Muscle of leg (tissue), 16 donors: ENCODE measurements at places on chromosomes 3 and 15. TPM values are rescaled to one million over a fixed set of nuclear protein-coding genes. Genes with fewer than 3 reads are reported as not detected.

GRCh38 chr15:100125401-100126191 is 216.2 kb downstream of the ADAMTS17 start:
- peak; percentile 97 for DNase-seq

DNA sequence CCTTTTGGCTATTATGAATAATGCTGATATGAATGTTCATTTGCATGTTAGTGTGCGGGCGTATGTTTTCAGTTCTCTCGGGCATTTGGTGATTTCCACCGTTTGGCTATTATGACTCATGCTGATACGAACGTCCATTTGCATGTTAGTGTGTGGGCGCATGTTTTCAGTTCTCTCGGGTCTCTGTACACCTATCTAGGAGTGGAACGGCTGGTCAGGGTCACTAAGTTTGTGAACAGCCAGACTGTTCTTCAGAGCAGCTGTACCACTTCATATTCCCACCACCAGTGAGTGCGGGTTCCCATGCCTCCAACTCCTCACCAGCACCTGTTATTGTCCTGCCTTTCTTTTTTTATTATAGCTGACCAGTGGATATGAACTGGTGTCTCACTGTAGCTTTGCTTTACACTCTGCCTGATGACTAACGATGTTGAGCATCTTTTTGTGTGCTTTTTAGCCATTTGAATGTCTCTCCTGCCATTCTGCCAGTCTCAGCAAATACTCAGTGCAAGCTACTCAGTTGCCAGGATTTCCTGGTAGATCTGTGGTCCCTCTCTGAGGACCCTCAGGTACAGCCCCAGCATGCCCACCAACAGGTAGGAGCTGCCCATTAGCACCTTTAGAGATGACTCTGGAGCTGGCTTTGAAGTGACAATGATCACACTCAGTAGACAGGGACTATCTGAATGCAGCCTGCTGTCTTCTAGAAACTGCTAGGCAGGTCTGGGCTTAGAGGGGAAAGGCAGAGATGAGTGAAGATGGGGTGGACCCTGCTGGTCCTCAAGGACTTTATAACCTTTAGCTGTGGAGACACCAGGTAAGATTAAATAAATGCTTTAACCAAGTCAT is 141.1 kb downstream of the XXYLT1 start:
- DNase-seq, result no peak

DNA sequence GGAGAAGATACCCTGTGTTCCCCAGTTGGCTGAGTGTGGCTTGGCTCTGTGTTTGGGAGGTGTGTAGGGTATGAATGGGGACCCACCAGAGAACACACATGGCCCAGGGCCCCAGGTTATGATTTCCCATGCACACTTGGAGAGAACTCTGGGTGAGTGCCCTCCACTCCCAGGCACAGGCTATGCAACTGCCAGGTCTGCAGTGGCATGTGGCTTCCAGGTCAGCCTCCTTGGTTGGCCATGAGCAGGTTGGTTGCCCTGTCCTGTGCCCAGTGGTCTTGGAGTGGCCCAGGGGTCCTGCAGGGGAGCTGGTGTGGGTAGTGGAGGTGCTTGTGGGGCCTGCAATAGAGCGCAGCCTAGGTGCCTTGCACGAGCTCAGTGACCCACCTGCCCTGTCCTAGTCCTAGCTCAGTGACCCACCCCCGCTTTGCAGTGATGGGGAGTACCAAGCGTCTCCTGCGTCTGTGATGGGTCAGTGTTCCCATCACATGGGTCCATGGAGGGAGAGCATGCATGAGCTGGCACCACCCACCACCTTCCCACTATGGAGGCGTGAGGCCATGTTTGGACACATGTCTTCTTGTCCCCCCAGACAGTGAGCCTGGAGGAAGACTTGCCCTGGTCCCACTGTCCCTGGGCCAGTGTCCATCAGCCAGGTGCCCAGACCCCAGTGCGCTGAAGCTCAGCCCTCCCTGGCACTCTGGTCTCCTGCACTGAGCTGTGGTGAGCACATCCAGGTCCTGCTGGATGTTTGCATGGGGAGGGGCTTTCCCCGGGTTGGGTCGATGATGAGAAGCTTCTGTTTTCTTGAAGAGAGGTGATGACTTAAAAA is 217.3 kb downstream of the SNRPN start:
- no peak for DNase-seq

GRCh38 chr15:58167095-58167691 is 29.0 kb downstream of the AQP9 start:
- no peak for DNase-seq

The HYKK gene
- polyA plus RNA-seq, result 2.2 TPM

DNA sequence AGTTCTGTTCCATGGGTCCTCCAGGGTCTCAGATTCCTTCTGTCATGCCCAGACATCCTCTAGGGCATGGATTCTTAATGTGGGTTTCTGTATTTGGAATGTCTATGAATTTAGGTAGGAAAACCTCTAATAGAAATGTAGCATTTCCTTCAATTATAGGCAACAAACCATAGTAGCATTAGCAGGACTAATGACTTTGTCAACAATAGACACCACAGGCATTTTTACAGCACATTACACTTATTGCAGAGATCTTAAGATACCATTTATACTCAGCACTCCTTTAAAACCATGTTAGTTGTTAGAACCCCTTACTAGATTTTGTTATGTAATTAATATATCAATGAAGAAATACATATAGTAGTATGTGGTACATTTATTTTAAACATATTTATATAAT is 77.8 kb upstream of the TBC1D5 start:
- no peak for DNase-seq

The ESYT3 gene
- polyA plus RNA-seq, result 11.1 TPM

The ZNF385D gene
- polyA plus RNA-seq, result 22.2 TPM
